ENCODE measurements at places on chromosomes 2 and 18.
A peak's percentile ranks its signal among the peaks of the same experiment; 100 is the strongest.

- DNase-seq: no peak
Measured at GRCh38 chr2:232493701-232494474, 6.3 kb upstream of the ECEL1 start.

DNA sequence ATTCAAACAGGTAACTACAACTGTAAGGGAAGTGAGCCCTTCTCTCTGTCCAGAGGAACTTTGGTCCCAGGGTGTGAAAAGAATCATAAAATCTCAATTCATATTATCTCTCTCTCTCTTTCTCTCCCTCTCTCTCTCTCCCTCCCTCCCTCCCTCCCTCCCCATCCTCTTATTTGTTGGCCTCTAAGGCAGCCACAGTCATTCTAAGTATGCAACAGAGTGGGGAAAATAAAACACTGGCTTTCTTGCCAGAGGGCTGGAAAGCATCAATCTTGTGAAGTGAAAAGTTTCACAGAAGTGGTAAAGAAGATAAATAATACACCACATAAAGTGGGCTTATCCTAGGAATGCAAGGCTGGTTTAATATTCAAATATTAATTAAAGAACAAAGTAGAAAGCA, 95.6 kb upstream of the KCNH7 start:
- DNase-seq: no peak

DNA sequence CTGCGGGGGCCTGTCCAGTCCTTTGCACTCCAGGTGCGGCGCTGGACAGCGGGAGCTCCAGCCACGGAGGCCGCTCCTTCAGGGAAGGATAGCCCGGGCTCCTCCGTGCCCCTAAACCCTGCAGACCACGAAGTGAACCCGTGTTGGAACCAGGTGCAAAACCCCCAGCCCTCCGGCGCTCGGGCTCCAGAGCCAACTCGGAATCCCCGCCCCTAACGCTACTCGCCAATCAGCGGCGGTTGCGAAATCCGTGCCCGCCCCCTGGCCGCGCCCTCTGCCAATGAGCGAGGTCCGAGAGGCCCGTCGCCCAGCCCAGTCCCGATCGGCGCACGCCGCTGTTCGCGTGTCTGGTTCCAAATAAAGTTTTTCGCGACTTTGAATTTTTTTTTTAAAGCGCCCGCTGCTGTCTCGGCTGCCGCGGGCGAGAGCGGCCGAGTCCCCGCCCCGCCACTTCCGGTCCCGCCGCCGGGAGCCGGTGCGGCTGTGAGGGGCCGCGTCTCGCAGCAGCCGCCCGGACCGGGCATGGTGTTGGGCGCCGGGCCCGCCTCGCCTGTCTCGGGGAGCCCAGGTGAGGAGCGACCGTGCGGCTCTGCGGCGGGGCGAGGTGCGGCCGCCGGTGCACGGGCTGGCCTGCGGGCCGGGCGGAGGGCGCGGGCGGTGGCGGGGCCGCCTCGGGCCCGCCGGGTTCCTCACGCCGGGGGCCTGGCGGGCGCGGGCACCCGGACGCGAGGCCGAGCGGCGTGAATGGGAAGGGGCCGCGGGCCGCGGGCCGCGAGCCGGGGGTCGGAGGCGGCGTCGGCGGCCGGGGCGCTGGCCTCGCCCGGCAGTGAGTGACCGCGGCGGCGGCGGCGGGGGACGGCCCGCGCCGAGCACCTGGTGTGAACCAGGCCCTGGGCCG, at the start of gene UBE2F:
UBE2F (plus strand) TSS at position 450 of the 898 bp plus-strand sequence. CDS start 6,094 bp downstream, outside the sequence.
- peak; percentile 99 for DNase-seq

DNA sequence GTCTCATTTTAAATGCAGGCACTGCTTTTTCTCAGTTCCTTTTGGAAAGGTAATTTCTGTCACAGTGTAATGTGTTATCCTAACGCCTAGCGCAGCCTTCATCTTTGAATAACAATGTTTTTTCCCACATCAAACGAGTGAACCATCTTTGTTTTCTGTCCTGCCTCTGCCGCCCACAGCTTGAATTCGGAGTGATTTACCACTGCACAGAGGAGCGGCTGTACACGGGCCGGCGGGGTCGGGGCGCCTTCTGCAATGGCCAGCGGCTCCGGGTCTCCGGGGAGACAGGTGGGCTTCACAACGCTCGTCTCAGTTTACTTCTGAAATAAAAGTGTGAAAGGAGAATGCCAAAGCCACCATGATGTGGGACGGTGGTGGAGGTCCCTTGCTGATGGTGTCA, 32.8 kb downstream of the IMPA2 start:
- DNase-seq: no peak

- DNase-seq: no peak
Measured at GRCh38 chr2:44886414-44886813, 55.1 kb upstream of the SIX3 start.

- no peak for DNase-seq
Measured at GRCh38 chr2:146665800-146666199, 1179.0 kb upstream of the ACVR2A start.

- no peak for DNase-seq
Measured at GRCh38 chr18:39959839-39960238, 1995.2 kb upstream of the PIK3C3 start.

DNA sequence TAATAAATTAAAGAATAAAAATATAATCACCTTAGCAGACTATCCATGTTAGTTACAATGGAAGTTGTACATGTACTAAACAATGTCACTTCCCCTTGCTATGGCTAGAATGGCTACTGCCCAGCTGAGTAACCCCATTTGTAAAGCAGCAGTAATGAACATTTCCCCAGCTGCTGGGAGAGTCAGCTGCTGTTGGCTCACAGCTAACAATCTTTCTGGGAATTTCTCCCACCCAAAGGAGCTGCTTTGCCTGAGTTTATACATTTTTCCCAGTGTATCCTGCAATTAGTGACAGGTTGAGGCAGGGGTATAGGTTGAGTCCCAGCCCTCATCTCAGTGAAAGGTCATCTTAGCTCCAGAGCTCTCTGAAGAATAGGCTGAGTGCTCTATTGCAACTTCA, 665.6 kb upstream of the KLHL29 start:
- DNase-seq: no peak

DNA sequence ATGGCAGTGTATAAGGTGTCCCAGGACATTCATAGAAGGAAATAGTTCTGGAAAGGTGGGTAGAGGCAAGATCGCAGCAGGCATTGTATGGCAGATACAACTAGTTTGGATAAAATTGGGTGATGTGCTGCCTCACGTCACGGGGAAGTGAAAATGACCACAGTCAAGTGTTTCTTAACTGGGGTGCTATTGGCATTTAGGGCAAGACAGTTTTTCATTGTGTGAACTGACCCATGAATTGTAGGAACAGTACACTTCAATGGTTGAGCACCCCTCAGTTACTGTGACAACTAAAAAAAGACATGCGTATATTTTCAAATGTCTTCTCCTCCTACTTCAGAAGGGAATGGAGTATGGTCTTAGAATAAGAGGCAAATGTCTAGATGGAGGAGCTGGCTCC, 22.3 kb upstream of the CYRIA start:
- no peak for DNase-seq

DNA sequence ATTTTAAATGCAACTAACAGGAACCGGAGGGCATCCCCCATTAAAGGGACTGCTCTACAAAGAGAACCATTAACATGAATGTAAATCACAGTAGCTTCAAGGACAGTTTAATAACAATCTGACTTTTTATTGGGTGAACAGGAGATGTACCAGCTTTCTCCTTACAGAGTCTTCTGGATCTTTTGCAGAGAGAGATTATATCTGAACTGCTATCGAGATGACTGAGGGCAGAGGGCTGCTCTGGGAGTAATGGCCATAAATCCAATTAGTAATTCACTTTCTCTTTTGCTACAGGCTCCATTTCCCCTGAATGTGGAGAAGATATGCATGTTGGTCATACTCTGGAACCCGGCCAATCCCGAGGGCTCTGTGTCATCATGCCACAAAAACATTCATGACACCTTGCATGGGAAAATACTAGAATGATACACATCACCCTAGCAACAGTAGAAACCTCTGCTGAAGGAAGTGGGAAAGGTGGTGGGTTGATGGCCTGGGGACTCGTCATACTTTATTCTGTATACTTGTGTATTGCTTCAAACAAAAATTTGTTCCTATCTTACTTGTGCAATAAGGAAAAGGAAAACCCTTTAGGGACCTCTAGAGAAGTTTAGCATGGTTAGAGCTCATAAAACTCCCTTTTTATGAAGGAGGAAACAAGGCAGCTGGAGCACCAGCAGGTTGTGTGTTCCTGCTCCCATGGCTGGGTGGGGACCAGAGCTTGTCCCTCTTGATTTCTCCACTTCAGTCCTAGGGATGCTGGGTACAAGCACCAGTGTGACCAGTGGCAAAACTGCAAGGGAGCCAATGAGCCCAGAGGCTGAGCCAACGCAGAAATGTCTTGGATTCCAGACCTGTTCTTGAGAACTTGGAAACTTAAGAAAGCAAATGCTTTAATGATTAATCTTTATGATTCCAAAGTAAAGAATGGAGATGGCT, 26.0 kb downstream of the CTAGE1 start:
- DNase-seq: no peak

- no peak for DNase-seq
Measured at GRCh38 chr18:22174341-22175145, 5.2 kb downstream of the GATA6 start.

DNA sequence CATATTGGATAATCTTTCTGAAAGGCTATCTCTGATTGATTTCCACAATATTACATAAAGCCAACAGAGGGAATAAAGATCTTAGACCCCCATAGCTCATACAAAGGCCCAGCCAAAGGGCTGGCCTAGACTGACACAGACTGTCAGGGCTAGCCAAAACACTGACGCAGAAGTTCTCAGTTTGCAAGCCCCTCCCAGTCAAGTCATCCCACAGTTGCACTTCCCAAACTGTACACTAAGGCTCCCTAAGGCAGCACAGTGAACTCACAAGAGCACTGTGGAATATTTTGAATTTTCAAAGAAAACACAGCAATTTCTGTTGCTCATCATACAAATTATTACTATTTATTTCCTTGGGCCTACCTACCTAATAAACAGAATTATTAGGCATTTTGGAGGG, 244.9 kb downstream of the SP3 start:
- no peak for DNase-seq

DNA sequence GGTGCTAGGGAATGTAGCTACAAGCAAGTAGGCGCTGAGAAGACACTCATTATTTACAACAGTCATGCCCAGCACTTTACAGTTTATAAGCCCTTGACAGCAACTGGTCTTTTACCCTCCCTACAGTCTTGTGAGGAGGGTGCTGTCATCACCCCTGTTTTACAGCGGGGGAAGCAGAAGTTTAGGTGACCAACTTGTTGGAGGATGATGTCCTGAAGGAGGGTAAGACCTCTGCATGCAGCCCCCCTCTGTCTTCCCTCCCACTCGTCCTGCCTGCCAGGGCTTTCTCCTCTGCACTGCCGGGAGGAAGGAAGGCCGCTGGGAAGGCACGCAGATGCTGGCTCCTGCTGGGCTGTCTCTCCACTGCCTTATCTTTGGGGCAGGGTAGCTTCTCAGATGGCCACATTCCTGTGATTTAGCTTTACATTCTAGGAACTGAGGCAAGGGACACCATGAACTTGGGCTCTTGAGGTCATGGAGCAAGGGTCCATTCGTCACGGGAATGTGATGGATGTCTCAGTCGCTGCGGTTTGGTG, 972 bp downstream of the IL1R1 start:
- DNase-seq: no peak

DNA sequence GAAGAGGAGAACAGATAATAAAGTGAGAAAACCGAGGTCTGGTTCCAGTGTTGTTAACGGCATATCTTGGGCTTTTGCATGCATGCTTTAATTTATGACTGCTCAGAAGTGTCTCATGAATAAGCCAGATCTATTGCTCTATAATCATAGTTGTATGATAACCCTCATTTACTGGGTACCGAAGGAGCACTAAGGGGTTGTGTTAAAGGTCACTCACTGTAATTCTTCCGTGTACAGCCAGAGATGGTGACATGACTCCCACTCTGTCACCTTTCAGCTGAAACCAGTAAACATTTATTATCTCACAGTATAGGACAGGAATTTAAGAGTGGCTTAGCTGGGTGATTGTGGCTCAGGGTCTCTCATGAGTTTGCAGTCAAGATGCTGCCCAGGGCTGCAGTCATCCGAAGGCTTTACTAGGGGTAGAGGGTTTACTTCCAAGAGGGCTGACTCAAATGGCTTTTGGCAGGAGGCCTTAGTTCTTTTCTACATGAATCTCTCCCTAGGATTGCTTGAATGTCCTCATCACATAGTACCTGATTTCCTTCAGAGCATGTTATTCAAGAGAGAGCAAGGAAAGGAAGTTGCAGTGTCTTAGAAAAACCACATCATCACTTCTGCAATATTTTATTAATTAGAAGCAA, 107.0 kb downstream of the NAB1 start:
- no peak for DNase-seq

DNA sequence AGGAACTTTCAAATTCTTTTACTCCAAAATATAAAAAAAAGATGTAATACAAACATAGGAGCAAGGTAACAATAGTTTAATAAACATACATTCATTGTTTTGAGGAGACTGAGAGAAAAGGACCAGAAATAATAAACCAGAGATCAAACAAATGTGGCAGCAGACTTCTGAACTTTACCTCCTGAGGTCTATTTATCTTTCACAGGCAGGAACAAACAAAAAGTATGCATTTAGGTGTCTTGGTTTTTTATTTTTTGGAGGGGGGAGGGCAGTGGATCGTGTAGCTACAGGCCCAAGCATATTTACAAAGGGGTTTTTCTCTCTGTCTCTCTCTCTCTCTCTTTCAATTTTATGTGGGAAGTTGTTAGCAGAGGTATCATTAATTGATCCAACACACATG, 5.6 kb downstream of the PPP4R1 start:
- DNase-seq: no peak

DNA sequence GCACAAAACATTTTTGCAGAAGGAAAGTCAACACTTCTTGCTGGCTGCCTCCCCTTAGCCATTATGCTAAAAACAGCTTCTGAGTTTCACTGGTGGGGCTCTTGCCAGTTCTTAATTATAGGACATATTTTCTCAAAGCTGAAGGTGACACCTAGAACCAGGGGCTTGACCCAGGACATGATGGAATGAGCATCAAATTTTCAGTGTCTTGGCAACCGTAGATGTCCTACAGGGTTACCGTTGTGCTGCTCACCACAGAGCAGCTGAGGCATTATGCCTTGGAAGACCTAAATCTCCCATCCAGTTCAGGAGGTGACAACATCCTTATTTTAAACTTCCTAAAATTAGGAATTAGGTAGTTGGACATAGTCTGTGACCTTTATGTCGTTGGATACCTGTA, 46.7 kb downstream of the TMEM185B start:
- DNase-seq: no peak

DNA sequence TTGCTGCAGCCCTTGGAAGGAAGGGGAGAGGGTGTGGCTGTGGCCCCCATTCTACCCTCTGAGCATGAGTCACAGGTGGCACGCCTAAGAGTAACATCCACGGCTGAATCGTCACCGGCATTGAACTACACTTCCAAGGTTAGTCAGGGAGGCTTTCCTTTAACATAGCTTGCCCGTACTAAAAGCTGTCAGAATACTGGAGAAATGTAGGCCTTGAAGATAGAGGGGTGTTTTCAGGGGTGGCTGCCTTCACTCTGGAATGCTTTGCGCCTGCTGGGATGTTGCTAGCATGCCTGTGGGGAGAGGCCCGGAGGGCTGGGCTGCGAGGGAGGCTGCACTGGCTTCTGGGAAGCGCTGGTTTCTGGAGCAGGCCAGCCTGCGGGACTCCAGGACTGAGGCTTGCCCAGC, 333.7 kb downstream of the AGAP1 start:
- DNase-seq: no peak

GRCh38 chr2:69594341-69594740, 49.2 kb downstream of the AAK1 start:
- DNase-seq: no peak

GRCh38 chr18:46632401-46633071, 24.5 kb downstream of the LOXHD1 start:
- DNase-seq: no peak

Measured in GM10248 (cell line).